Stromal cell of bone marrow (primary cell): ENCODE measurements at places on chromosomes 3 and 15.

DNA sequence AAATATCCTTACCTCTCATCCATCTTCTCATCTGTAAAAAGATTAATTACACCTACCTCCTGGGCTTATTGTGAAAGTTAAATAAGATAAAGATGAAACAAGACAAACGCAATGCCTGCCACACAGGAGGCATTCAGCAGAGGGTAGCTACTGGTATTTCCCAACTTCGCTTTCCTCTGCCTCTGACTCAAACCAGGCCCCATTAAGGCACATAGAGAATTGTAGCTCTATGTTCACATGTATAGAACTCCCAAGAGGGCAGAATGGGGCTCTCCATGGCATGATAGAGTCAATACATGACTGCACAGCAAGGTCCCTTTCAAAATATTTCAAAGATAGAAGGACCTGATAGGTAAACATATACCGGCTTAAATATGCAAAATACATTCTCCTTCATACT is 1.4 kb downstream of the LYSMD2 start:
- DNase-seq = no peak

- DNase-seq = no peak
Observed at GRCh38 chr3:34929036-34929435, 710.3 kb upstream of the ARPP21 start.

DNA sequence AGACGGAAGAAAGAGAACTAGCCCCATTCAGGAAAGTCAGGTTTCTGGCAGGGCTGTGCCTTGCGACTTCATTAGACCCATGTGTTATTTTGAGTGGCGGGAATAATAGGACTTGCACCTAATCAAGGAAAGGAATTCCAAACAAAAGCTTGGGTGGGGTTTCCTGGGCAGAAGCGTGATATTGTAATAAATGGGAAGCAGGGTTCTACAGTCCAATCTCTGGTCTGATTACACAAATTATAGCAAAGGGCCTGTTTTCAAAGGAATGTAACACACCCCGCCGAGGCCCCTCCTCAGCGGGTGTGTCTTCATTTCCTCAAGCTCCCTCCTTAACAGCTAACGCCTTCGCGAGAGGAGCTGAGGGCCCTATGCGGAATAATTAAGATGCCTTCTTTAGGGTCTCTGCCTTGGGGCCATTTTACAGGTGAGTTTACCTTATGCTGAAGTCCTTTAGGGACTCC is 396.0 kb upstream of the C2CD4B start:
- no peak for DNase-seq

DNA sequence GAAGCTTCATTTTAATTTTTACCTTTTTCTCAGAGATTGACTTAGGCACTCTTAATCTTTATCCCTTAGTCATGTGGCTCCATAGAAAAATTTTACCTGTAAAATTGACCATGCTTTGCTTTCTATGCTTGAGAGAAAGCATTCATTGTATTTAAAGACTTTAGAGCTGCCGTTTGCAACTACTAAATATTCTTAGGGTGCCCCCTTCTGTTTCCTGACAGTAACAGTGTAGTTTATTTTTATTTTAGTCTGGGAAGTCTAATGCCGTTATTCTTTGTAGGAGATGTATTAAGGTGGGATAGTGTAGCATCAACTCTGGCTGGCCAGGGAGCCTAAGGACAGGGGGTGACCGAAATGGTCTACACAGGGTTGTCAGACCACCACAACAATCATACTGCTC is 84.5 kb upstream of the SYNPR start:
- DNase-seq = peak; percentile 9

DNA sequence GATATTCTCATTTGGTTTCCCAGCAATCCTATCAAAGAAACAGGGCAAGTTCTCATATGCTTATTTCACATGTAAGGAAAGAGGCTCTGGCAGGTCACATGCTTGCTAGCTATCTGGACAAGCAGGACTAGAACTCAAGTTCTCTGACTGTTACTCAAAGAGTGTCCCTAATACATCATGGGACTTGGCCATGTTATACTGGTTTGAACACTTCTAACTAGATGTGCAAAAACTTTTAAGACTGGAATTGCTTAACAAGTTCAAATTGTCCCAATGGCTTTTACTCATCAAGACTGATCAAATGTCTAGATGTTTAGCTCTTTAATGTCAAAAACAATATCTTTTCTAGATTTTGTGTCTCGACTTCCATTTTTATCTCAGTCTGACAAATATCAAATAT is 6.8 kb downstream of the GATM start:
- no peak for DNase-seq

- DNase-seq = no peak
Observed at GRCh38 chr3:33058765-33059164, 38.2 kb downstream of the GLB1 start.

DNA sequence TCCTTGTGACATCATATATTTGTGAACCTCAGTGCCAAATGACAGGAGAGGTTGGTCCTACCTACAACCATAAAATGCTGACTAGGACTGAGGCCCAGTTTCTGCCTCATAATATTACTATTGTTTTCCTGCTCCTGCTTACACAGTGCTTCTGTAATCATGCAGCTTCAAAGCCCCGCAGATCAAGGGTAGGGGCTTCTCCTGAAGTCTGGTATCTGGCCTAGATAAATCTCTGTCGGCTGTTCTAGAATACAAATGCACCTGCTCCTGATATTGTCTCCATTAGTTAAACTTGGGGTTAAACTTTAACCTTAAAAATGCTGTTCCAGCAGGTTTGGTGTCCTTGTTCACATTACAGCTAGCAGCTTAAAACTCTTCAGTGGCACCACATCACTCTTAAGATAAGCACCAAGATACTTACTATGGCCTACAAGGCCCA is 552.4 kb downstream of the TUSC7 start:
- DNase-seq = no peak

GRCh38 chr3:105959851-105960250 is 91.0 kb upstream of the CBLB start:
- DNase-seq = no peak

DNA sequence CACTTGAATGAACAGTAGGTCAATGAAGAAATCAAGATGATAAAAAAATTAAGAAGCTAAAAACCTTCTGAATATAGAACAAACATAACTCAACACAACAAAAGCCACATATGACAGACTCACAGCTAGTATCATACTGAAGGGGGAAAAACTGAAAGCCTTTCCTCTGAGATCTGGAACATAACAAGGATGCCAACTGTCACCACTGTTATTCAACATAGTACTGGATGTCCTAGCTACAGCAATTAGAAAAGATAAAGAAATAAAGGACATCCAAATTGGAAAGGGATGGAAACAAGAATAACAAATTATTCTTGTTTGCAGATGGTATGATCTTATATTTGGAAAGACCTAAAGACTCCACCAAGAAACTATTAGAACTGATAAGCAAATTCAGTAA is 60.8 kb downstream of the ILDR1 start:
- DNase-seq = no peak

DNA sequence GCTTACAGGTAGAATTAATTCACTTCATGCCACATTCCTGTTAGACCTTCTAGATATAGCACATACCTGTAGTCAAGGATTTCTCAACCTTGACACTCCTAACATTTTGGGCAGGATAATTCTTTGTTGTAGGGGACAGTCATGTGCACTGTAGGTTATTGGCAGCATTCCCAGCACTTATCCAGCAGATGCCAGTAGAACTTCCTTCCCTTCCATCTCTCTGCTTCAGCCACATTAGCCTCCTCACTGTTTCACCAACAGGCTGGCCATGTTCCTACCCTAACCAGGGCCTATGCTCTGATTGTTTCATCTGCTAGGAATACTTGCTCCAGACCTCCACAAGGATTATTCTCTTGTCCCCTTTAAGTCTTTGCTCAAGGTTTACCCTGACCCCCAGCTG is 68.0 kb upstream of the STAC start:
- DNase-seq = no peak

DNA sequence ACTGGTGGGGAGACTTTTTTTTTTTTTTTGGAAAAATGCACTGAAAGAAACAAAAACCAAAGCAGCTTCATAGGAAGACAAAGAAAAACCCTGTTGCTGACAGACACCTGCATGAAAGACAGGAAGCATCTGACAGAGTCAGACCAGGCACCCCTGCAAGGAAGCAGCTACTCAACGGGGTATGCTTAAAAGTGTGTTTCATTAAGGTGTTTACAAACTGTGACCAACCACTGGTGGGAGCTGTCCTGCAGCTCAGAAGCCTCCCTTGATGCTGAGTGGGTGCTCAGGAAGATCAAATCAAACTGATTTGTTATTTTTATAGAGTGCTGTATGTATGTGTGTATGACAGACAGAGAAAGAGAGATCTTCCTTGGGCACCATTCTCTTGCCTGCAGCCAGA is 34.7 kb upstream of the AGBL1 start:
- no peak for DNase-seq

DNA sequence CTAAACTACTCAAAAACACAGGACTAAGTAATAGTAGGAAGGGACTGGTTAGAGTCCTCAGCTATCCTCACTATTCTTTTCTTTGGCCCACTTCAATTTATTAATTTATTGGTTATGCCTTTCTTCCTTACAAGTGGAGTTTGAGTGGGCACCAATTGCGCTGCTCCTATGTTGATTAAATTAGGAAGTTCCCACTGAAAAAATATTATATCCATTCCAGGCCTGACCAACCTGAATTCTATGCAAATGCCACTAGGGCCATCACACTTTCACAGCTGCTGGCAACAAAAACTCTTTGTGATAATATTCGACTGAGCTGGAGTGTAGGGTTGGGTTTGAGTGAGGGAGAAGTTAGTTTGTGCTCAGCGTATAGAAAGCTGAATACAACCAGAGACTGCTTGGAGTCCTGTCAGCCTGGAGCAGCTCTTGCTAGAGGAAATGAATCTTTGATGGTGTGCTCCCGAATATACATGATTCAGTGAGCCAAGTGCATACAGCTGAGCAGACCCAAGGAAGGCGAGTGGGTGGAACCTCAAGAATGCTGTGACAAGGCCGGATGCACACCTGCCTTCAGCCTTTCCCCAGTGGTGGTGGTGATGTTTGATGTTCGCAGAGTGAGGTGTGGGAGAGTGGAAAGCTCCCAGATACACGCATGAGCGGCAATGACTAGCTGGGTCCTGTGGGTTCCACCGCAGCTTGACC is 1.5 kb downstream of the ARHGEF3 start:
- no peak for DNase-seq

- no peak for DNase-seq
Observed at GRCh38 chr3:160945336-160945735, 159.8 kb downstream of the B3GALNT1 start.

GRCh38 chr15:82081914-82082762 is 36.3 kb upstream of the MEX3B start:
- peak; percentile 90 for DNase-seq

- peak; percentile 46 for DNase-seq
Observed at GRCh38 chr3:55662683-55663082, 175.6 kb upstream of the WNT5A start.

- no peak for DNase-seq
Observed at GRCh38 chr3:31848911-31849310, 132.2 kb downstream of the OSBPL10 start.

DNA sequence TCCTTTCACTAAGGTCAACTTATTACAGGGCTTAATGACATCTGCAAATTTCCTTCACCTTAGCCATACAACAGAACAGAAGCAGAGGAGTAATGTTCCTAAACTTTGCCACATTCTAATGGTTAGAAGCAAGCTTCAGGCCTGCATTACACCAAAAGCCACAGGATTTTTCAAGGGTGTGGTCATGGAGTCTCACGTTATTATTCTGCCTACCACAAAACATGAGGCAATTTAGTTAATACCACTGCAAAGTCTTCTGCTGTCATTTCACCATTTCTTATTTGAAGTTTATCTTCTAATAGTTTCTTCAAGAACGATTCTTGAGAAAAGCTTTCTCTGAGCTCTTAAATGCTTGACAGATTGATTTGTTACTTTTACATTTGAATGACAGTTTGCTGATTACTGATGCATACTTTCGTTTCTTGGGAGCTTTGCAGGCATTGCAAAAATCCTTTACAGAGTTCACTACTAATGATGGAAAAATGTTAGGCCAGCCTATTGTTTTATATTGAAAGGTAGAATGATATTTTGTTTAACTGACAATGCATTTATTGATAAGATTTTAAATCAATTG is 1257.1 kb downstream of the NSUN3 start:
- DNase-seq = peak; percentile 12

GRCh38 chr3:138549179-138549977 is 44.7 kb downstream of the CEP70 start:
- DNase-seq = no peak

DNA sequence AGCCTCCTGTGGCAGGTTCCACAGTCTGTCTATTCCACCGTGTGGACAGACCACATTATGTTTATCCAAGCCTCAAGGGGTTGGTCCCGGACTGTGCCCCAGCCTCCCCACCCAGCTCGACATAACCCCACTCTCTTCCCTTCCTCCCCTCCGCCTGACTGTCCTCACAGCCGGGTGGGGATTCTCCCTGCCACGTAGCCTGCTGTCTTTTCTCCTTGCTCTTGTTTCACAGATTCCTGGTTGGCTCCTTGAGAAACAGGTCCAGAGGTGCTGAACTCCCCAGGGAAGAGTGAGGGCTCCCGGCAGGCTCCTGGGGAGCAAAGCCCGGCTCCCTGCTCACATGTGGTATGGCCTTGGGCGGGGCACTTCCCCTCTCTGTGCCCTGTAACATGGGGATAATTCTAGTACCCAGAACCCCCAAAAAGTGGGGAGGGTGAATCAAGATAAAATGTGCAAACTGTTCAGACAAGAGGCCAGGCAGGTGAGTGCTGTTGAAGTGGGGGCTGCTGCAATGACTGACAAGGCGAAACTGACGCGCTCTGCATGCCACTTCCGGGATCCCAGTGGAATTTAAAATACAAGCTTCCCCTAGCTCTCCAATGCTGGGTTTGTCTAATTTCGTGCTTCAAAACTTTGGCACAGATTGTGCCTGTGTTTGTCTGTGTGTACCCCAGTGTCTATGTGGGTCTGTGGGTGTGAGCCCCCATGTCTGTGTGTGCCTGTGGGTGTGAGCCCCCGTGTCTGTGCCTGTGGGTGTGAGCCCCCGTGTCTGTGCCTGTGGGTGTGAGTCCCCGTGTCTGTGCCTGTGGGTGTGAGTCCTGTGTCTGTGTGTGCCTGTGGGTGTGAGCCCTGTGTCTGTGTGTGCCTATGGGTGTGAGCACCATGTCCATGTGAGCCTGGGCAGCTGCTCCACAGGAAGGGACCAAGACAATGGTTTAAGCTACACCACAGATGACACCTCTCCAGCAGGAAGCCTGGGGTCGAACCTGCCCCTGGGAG is 160.6 kb upstream of the IQSEC1 start:
- no peak for DNase-seq

GRCh38 chr15:90924375-90924774 is 8.0 kb downstream of the HDDC3 start:
- no peak for DNase-seq

GRCh38 chr3:195774917-195775316 is 36.8 kb downstream of the MUC4 start:
- DNase-seq = peak; percentile 11
